ENCODE measurements at places on chromosomes 6 and 20.

DNA sequence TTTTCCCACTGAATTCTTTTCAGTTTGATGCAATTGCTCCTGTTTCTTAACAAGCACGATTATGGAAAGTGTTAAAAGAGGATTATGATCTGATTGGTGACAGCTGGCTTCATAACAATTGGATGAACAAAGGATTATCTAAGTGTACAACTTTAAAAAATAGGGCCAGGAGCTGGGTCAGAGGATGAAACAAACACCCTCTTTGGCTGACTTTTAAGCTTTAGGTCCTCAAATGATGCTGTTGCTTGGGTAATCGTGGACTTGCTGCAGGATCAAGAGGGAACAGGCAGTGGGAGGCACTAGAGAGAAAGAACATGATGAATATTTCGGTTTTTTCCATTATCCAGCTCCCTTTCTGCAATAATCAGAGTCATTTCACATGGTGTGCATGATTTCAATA lies 35.5 kb upstream of the TMX4 start:
- no peak for DNase-seq

DNA sequence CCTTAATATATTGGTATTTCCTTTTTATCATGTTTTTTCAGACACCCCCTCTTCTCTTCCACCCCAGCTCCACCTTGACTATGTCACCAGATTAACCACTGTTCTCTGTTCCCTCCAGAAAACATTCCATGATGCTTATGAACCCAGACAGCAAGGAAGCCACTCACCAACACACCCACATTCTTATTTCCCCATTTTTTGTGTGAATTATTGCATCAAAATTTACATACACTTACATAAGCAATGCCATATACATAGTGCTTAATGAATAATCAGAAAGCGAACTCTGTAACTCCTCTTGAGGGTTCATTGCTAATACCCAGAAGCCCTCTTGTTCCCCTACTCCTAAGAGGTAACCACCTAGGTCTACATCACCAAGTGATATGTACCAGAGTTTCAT lies 182.3 kb upstream of the CDYL start:
- no peak for DNase-seq

DNA sequence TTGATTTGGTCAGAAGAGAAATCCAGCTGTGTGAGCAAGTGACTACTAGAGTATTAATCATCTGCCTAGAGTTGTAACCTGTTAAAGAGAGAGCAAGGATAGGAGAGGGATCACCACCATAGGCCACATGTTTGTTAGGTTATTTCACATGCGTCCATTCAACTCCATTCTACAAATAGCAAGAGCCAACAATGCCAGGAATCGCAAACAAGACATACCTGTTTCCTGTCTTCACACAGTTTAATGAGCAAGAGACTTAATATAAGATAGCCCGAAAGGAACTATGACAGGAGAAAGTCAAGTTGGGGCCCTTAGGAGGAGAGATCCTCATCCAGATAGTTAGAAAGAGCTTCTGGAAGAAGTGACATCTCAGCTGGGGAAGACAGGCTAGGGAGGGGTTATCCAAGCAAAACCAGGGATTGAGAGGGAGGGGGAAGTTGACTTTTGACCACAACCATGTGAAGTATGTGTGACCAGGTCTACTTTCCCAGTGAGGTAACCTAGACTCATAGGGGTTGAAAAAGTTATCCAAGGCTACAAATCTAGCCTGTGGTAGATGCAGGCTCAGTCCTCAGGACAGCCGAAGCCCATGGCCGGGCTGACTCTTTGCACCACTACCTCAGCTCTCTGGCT lies 147.4 kb downstream of the ALDH8A1 start:
- DNase-seq: no peak

DNA sequence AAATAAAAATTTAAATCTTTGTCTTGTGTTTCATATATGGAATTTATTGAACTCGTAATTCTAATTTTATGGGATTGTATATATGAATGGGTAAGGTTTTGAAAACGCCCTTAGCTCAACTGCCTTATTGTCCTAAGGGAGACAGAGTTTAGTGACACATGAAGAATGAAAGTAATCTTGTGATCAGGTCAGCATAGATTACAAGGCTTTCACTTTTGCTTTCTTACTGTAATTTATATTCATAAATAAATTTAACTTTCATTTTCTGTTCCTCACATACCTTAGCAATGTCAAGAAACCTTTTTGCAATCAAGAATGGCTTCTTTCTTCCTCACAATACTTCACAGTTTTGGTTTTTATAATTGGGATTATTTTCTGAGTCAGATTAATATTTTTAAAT lies 14.4 kb downstream of the KPNA5 start:
- DNase-seq: no peak

DNA sequence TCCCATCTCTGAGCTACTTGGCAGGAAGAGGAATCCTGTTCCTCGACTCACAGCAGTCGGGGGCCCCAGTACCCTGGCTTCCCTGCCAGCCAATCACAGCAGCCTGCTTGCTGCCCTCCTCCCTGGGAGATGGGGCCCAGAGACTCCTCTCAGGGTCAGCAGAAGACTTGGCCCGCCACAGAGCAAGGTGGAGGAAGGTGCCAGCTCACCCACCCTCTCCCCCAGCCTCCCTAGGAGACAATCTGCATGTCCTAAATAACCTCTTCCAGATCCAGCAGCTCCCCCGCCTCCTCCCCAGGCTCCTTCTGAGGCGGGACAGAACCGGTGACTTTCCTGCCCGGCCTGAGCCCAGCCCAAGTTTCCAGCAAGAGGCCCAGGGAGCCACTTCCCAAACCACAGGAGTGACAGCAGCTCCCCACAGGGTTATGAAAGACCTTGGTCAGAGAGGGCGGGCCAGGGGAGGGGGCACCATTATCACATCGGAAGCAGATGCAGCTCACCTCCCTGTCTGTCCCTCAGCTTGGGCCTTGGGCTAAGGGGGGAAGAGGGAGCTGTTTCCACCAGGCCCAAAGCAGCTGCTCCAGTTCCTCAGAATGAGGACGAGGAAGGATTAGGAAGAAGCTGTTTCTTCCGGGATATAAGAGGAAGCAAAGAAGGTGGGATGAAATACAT lies 2.3 kb downstream of the CCND3 start:
- peak; percentile 50 for DNase-seq

DNA sequence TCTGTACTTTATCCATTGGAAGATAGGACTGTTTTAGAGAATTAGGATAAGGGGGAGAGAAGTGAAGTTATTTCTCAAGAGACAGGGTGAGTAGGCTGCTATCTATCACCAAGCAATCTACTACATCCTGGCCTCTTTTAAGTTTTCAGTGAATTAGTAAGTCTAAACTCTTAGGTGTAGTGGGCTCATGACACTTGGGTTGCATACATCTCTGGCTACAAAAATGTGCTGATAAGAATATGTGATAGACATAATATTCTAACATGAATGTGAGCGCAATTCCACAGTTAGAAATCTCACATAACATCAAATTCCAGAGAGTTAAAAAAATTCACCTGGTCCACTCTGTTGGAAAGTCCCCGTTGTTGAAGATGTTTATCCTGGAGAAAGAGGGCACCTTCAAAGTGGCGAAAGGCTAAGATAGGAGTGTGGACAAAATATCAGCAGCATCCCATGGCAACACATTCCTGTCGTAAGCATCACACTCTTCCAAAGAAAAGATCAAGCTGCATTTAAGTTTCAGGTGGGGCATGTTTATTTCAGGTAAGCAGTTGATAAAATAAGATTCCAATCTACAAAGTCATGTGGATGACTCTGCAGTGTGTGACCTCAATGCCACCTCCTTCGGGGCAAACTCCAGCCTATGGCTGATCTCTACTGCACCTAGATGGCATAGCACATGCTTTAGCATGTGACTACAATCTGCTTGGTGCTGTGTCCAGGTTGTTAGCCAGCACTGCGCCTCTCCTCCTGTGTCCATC lies 111.7 kb upstream of the NEDD9 start:
- no peak for DNase-seq

DNA sequence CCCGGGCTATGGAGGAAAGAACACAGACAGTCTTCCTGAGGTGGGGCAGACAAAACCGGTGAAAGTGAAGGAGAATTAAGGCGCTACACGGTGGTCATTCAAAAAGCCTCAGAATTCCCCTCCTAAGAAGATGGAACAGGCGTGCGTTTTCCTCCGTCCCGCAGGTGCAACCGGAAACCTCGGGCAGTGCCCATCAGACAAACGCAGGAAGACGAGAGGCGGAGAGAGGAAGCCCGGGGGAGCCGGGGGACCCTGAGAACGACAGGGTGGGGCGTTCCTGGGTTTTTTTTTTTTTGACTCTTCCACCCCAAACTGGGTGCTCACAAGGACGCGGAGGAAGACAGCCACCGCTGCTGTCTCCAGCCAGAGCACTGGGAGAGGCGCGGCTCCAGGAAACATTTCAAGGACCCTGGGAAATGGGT lies 25.4 kb downstream of the TTLL2 start:
- peak; percentile 25 for DNase-seq

DNA sequence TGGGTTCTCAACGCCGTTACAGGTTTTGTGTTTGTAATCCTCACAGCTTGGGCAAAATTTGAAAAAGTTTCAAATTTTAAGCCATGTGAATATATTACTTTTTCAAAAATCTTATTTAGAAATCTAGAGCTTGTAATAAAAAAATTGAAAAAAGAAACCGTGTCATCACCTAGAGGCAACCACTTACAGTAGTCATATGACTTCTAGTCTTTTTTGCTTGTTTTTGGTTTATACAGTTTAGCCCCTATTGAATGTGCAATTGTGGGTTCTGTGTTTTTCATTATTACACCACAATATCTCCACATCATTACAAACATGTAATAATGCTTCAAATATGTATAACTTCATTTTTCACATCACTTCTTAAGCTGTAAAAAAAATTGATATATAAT lies 888 bp downstream of the DYNLRB1 start:
- no peak for DNase-seq

DNA sequence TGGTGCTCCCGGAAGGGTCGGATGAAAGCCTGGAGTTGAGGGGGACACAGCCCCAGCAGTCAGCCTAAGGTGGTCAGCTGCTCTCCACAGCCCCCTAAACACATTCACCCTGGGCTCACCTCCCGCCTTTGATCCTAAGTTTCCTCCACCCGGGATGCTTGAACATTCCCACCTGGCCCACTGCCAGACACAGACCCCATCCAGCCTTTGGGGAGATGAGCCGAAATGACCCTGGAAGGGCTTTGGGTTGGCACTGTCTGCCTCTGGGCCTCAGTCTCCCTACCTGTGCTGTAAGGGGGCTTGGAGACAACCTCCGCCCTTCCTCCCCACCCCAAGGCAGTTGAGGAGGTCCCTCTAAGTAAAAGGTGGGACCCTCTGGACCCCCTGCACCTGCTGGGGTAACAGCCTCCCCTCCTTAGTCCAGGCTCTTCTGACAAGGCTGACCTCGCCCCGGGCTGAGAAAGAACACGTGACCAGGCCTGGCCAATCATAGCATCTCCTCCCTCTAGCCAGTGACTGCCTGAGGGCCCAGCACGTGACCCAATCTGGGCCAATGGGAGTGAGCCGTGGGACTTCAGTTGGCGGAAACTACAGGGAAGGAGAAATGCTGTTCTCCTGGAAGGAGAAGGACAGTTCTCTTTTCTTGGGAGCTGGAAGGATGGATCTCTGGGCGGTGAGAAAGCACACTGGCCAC lies 16.9 kb upstream of the UBE2V1 start:
- DNase-seq: no peak

- no peak for DNase-seq
Observed at GRCh38 chr6:4801491-4802110, 25.4 kb downstream of the CDYL start.

GRCh38 chr6:88814909-88815308 lies 148.5 kb downstream of the RNGTT start:
- no peak for DNase-seq

DNA sequence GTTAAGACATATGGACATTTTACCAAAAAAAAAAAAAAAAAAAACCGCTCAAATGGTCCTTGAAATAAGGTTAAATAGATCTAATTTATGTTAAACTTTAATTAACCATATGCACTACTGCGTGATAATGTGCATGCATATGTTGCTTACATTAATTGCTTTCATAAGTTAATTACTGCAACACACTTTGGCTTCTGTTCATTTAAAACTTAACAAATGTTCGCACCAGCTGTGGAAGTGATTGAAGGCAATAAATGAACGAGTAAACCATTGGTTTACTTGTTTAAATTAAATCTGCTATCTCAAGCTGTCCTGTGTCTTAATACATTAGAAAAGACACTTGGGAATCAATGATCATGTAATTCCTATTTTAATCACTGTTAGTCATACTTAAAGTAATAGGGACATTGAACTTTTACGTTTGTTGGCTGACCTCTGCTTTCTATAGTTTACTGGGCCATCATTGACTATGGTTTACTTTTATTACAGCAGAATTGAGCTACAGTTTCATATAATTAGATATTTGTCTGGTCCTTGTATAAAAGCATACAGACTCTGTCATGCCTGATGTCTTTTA lies 294.7 kb downstream of the KHDC1L start:
- no peak for DNase-seq

DNA sequence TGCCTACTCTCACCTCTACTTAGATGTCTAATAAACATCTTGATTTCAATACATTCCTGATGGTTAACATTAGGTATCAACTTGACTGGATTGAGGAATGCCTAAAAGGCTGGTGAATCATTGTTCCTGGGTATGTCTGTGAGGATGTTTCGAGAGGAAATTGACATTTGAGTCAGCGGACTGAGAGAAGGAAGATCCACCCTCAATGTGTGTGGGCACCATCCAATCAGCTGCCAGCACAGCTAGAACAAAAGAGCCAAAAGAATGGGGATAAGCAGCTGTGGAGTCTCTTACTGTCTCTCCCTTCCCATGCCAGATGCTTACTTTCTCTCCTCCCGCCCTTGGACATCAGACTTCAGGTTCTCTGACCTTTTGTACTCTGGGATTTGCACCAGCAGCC lies 128.6 kb upstream of the HS3ST5 start:
- peak; percentile 11 for DNase-seq

- DNase-seq: no peak
Observed at GRCh38 chr20:56582542-56582941, 46.6 kb upstream of the TFAP2C start.

GRCh38 chr6:20599302-20600051 lies 65.2 kb downstream of the CDKAL1 start:
- DNase-seq: no peak

DNA sequence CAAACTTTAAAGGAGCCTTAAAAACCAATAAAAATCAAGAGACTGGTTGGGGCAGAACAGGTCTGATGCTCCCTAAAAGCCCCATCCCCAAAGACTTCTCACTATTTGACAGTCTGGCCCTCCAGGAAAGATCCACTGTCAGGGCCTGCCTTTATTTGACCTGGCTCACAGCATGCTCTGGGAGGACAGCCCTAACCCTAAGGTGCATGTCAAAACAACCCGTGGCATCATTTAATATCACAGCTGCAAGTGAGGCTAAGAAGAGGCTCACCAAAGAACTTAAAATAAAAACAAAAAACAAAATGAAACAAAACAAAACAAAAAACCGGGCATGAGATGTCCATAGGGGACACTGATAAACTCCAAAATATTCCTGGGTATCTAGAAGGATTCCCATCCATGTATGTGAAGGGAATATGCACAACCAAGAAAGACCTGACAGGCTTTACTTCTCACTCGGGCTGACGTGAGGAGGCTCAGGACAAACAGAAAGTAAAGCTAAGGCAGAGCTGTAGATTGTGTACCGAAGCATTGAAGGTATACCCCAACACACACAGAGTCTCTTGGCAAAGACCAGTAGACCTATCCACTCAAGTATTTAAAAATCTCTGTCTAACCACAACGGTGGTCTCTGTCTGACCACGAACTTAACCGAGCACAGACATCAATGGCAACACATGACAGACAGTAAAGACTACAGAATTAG lies 57.3 kb downstream of the AHI1 start:
- DNase-seq: no peak
